Osteocyte (in vitro differentiated cells): ENCODE measurements at places on chromosomes 4 and X. TPM values are rescaled to one million over a fixed set of nuclear protein-coding genes. Genes with fewer than 3 reads are reported as not detected.

ARMCX5 gene
- 14.3 and 17.2 TPM in 2 replicates for total RNA-seq

TRIM2 gene
- total RNA-seq: 34.0 and 36.0 TPM in 2 replicates

MXRA5 gene
- total RNA-seq: 188 and 215 TPM in 2 replicates

SOX3 gene
- total RNA-seq: not detected in 2 replicates

RBPJ gene
- total RNA-seq: 79.8 and 82.5 TPM in 2 replicates

RENBP gene
- total RNA-seq: 18.7 and 18.9 TPM in 2 replicates

PRMT9 gene
- 9.5 and 9.6 TPM in 2 replicates for total RNA-seq

ARSD gene
- total RNA-seq: 40.9 and 44.6 TPM in 2 replicates

CYTL1 gene
- total RNA-seq: 82.4 and 86.8 TPM in 2 replicates

RHOXF1 gene
- not detected in 2 replicates for total RNA-seq

- H3K27ac ChIP-seq: no peak overlapping the region
- DNase-seq: no peak
- H3K4me3 ChIP-seq: no peak overlapping the region
- peaks cover 18% of the 10 kb centered on the region for H3K27me3 ChIP-seq
- H3K4me1 ChIP-seq: peaks cover 7% of the 10 kb centered on the region
- no peaks in the 10 kb centered on the region for H3K36me3 ChIP-seq
These were observed 15.3 kb upstream of the SLC10A4 start for GRCh38 chr4:48467891-48468290.

GRCh38 chr4:140863197-140863596, 107.0 kb upstream of the TBC1D9 start:
- peaks cover 26% of the 10 kb centered on the region for H3K4me1 ChIP-seq
- peaks cover 33% of the 10 kb centered on the region for H3K36me3 ChIP-seq
- H3K27me3 ChIP-seq: no peaks in the 10 kb centered on the region
- H3K4me3 ChIP-seq: no peak overlapping the region
- DNase-seq: no peak
- peak overlapping the region; percentile 63 for H3K27ac ChIP-seq

- H3K27ac ChIP-seq: no peak overlapping the region
- H3K27me3 ChIP-seq: no peaks in the 10 kb centered on the region
- H3K4me3 ChIP-seq: no peak overlapping the region
- no peaks in the 10 kb centered on the region for H3K4me1 ChIP-seq
- H3K36me3 ChIP-seq: no peaks in the 10 kb centered on the region
- no peak for DNase-seq
These were observed 12.4 kb downstream of the DYNLT3 start for GRCh38 chrX:37834937-37835336.

DNA sequence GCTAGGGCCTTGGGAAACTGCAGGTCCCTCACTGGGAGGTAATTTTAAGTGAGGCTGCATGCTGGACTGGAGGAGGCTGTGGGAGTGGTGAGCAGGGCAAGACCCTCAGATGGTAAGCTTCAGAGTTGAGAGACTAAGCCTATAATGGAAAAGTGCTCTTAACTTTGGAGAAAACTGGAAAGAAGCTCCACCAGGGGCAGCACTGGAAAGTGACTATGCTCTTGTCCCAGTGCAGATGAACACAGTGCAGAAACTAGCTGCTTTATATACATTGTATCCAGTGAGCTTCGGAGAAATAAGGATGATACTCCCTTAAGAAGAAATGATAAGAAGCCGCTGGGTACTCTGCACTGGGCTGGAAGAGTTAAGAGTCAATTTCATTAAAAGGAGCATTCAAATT, 3.2 kb upstream of the MAGEB2 start:
- H3K4me1 ChIP-seq: no peaks in the 10 kb centered on the region
- no peak for DNase-seq
- peaks cover 5% of the 10 kb centered on the region for H3K27me3 ChIP-seq

GRCh38 chr4:140710908-140711622, 45.1 kb downstream of the TBC1D9 start:
- peaks cover 5% of the 10 kb centered on the region for H3K4me1 ChIP-seq
- no peaks in the 10 kb centered on the region for H3K27me3 ChIP-seq
- no peak overlapping the region for H3K4me3 ChIP-seq
- no peaks in the 10 kb centered on the region for H3K36me3 ChIP-seq

DNA sequence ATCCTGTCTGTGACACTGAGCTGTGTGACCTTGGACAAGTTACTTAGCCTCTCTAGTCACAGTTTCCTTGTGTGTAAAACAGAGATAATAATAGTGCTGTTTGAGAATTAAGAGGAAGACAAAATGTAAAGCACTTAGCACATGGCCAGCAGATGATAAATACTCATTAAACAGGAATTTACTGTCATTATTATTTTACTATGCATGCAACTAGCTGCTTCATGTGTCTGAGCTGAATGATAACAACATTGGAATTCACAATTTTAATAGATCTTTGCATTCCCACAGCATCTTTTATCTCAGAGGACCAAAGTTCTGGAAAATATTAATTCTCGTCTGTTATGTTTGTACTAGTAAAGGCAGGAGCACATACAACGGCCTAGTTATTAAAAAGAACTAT, 79.2 kb upstream of the TET2 start:
- no peak overlapping the region for H3K4me3 ChIP-seq
- no peaks in the 10 kb centered on the region for H3K4me1 ChIP-seq
- no peak for DNase-seq

DNA sequence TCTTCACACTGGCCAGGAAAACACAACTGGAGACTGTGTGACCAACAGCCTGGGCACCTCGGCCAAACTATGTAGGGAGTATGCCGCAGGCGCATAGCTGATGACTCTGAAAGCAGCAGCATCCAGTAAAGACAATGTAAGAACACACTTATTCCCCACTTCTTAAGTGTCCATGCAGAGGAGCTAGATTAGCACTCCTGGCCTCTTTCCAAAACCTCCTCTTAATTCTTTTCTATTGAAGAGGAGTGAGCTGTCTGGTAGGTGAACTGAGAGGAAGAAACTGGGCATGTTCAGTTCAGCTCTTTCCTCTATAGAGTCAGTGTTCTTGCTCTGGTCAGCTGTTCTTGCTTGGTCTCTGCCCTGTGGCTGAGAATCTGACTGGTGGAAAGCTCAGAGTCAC, 21.1 kb downstream of the NMU start:
- peaks cover 24% of the 10 kb centered on the region for H3K27me3 ChIP-seq
- no peak overlapping the region for H3K4me3 ChIP-seq
- DNase-seq: no peak
- H3K4me1 ChIP-seq: peaks cover 2% of the 10 kb centered on the region
- no peak overlapping the region for H3K27ac ChIP-seq

- H3K27me3 ChIP-seq: peaks cover 67% of the 10 kb centered on the region
- DNase-seq: no peak
- peaks cover 5% of the 10 kb centered on the region for H3K4me1 ChIP-seq
- no peaks in the 10 kb centered on the region for H3K36me3 ChIP-seq
These were observed 5.4 kb downstream of the TBC1D1 start for GRCh38 chr4:37896206-37896860.

DNA sequence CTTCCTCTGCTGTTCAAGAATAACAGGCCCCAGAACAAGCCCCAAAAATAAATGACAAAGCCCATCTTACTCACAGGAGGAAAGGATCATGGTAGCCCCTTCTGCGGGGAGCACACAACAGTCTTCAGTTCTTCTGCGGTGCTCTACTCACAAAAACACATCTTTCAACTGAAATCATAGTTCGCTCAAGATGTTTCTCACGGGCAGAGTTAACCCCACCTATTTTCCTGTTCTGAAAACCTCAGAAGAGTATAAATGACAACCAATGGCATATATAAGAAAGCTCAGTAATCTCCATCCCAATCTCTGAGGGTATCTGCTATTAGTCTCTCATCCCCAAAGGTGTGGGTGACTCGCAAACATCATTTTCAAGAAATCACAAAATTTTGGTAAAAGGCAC, at the start of gene TXK:
TXK (minus strand) TSS at position 170 of the 400 bp plus-strand sequence; CDS start at position 90, 80 bp downstream.
- H3K27ac ChIP-seq: no peak within 1 kb of the TSS
- no peaks in the 10 kb centered on the region for H3K36me3 ChIP-seq
- no peak within 1 kb of the TSS for H3K4me3 ChIP-seq
- DNase-seq: no peak
- peaks cover 5% of the 10 kb centered on the region for H3K4me1 ChIP-seq

DNA sequence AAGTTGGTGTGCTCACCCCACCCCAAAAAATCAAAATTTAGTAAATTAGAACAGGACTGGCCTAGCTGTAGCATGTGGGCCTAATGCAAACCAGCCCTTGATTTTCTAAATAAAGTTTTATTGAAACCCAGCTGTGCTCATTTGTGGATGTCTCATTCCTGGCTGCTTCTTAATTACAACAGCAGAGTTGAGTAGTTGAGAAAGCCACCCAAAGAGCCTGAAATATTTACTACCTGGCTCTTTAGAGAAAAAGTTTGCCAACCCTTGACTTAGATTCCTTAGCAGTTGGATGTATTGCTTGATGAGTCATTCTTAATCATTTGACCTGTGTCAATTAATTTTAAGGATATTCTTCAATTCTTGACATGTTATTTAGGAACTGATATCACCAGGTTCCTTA, 168.3 kb upstream of the PUDP start:
- H3K4me3 ChIP-seq: no peak overlapping the region
- no peaks in the 10 kb centered on the region for H3K27me3 ChIP-seq
- H3K4me1 ChIP-seq: peaks cover 39% of the 10 kb centered on the region
- H3K36me3 ChIP-seq: no peaks in the 10 kb centered on the region
- no peak overlapping the region for H3K27ac ChIP-seq

DNA sequence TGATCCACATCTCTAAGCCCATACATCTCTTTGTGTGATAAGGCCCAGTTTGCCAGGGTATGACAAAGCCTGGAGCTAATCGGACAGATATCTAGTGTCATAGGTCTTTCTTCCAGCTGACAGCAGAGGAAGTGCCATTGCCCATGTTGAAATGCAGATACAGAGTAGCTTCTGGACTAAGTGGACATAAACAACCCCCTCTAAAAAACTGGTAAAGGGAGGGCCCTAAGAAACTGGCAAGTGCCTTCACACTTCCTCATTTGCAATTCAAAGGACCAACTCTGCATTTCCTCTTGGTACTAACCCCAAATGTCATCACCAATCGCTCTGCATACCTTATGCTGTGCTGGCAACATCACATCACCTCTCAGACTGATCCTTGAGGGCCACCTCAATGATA, 20.8 kb downstream of the ARHGEF6 start:
- H3K36me3 ChIP-seq: no peaks in the 10 kb centered on the region
- no peaks in the 10 kb centered on the region for H3K27me3 ChIP-seq
- no peak overlapping the region for H3K27ac ChIP-seq
- no peak for DNase-seq

DNA sequence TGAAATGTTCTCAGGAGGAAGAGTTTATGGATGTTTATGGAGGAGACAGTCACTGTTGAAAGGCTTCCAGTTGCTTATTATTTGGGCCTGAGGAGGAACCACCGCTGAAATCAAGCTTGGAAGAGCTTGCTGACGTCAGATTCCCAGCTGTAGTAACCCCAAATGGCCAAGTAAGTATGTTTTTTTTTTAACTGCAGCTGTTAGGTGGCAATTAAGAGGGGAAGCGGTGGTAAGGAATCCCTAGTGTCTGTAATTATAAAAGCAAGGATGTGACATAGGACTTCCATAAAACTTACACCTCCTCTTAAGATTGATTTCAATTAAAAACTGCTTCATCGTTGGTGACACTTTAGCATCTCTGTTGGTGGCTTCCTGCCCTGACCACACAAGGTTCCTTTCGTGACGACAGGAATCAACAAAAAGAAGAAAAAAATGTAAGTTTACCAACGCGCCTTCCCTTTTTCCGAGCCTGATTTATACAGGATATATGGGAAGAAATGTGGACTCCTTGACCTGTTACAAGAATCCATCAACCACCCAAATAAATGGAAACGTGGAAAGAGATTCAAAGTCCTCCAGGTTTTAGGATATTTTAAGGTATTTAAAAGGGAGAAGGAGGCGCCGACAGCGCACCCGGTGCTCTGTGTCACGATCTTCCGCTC, 884 bp downstream of the RELL1 start:
- peak overlapping the region; percentile 83 for H3K4me3 ChIP-seq
- no peak for DNase-seq
- H3K27ac ChIP-seq: peak overlapping the region; percentile 86
- H3K27me3 ChIP-seq: no peaks in the 10 kb centered on the region
- H3K4me1 ChIP-seq: peaks cover 13% of the 10 kb centered on the region

- peak overlapping the region; percentile 86 for H3K27ac ChIP-seq
- DNase-seq: no peak
- H3K4me1 ChIP-seq: peaks cover 56% of the 10 kb centered on the region
- H3K4me3 ChIP-seq: no peak overlapping the region
- H3K27me3 ChIP-seq: no peaks in the 10 kb centered on the region
These were observed 57.2 kb upstream of the FAM9C start for GRCh38 chrX:13101441-13102139.

GRCh38 chr4:17578482-17578891, 1.5 kb downstream of the LAP3 start:
- peak overlapping the region; percentile 78 for H3K27ac ChIP-seq
- no peaks in the 10 kb centered on the region for H3K27me3 ChIP-seq
- peaks cover 27% of the 10 kb centered on the region for H3K4me1 ChIP-seq
- no peak for DNase-seq

DNA sequence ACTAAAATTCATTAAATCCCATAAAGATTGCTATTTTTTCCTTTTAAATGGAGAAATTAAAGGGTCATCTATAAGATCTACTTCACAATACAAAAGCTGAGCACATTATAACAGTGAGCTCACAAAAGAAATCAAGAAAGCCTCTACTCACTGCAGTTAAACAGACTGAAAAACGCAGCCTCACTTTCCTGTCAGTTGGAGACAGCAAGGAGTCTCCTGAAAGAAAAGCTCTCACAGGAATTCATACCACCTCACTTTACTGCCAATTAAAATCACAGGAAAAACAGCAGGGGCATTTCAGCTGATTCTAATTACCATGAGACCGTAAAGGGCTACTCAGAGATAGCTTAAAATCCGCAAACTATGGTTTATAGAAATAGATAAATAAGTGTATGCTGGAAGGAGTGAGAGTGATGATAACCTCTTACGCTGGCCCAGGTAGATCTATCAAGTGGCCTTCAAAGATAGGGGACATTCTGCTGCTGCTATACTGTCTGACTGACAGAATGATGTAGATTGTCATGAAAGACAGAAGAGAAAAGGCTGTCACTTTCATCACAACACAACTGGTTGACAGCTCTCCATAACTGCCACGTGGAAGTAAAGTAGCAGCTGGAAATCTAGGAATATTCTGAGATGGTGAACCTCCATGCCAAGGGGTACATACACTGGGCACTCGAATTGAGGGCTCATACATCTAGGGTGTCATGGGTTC, 1333.7 kb upstream of the DIAPH2 start:
- no peaks in the 10 kb centered on the region for H3K4me1 ChIP-seq
- H3K36me3 ChIP-seq: no peaks in the 10 kb centered on the region
- H3K4me3 ChIP-seq: no peak overlapping the region
- H3K27ac ChIP-seq: no peak overlapping the region
- no peak for DNase-seq

DNA sequence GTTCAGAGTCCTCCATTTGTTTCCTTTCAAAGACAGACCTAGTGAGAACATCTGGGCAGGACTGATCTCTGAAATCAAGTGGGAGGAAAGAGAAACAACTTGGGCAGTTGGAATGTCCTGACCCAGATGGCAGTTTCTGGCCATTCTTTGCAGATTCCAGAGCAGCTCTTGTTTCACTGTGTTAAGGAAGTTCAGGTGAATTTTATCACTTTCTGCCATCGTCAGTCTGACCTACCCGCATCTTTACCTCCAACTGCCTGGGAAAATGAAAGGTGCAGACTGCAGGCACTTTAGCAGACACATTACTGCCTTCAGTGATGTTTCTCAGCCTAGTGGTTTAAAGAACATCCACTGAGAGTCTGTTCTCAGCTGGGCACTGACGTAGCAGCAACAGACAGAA, 216.2 kb downstream of the CEP135 start:
- H3K4me1 ChIP-seq: no peaks in the 10 kb centered on the region
- no peak overlapping the region for H3K4me3 ChIP-seq
